ENCODE measurements at places on chromosomes 11 and 22.

- DNase-seq, result no peak
Observed at GRCh38 chr22:29457730-29458129, 19.3 kb downstream of the RFPL1 start.

- DNase-seq, result no peak
Observed at GRCh38 chr11:71076525-71077304, 175.7 kb downstream of the SHANK2 start.

DNA sequence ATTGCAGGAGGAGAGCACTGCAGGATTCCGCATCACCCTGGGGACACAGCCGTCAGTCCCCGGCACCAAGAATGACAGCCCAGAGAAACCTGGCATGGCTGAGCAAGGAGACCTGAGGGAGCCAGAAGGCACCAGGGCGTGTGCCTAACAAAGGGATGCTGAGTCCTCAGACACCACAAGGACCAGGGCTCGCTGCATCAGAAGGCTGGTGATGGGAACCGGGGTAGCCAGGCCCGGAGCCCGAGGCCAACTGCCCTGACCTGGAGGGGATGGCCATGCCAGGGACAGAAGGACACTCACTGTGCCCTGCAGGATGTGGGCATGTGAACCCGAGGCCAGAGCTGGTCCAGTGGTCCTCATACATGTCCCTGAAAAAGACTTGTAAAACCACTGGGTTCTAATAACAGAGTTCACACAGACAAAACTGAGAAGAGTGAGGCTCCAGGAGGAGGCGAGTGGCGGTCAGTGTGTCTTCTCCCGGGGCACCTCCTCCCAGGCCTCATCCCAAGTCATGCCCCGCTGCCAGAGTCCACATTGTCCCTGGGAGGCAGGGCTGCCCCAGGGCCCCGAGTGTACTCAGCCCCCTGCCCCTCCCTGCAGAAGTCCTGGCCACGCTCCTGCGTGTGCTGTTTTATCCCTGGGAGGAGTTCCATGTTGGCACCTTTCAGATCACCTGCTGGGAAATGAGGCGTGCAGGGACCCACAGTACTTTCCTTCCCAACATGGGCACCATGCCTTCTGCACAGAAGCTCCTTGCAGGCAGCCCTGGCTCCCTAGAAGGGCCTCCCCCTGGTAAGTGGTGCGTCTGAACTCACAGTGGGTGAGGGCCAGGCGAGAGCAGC lies 42.5 kb downstream of the TBX1 start:
- DNase-seq, result no peak

GRCh38 chr22:43542681-43543521 lies 131.1 kb downstream of the MPPED1 start:
- no peak for DNase-seq

DNA sequence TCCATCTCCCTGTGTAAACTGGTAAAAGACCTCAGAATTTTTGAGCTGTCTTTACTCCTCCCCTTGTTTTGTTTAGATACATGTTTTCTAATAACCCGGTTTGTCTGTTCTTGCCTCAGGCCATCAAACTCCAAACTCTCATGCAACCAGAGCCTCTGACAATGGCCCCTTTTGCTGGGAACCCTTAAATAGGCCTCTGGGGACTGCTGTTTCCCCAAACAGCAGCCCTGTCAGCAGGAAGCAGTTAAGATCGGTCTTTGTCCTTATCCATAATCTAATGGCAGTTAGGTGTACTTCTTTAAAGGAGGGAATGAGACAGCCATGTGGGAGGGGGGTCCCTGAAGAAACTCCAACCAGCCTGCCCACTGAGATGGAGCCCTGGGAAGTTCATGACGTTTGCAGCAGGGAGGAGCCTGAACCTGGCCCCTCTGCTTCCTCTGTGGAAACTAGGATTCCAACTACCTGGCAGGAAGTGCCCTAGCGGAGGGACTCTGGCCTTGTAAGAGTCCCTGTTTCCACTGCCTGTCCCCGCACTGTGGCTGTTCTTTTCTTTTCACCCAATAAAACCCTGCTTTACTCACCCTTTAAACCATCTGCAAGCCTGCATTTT lies 1354.4 kb downstream of the LRRC4C start:
- DNase-seq, result no peak

- no peak for DNase-seq
Observed at GRCh38 chr22:45064313-45065278, 54.8 kb upstream of the PHF21B start.

- no peak for DNase-seq
Observed at GRCh38 chr11:26976389-26976788, 17.5 kb upstream of the FIBIN start.

DNA sequence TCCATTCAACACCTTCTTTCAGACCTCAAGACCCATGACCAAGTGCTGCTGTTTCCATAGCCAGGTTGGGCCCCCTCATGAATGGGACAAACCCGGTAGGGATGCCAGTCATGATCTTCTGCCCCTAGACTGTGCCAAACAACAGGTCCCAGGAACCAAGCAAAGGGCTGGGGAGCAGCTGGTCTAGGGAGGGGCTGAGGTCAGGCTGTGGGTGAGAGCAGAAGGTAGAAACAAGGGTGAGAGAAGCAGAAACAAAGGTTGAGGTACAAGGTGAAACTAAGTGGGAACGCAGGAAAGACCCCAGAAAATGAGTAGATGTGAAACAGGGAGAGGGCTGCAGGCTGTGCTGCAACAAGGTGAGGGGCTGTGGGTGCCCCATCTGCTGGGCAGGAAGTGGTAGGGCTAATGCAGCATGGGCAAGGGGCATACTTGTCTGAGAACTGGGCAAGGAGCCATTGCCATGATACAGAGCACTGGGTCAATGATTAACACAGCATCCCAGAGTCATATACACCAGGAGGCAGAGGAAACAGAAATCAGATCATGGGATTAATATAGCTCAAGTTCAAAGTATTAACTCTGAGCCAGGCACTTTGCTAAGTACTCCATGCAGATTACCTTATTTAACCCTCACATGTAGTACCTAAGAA lies 45.9 kb downstream of the SLC1A2 start:
- DNase-seq, result no peak

DNA sequence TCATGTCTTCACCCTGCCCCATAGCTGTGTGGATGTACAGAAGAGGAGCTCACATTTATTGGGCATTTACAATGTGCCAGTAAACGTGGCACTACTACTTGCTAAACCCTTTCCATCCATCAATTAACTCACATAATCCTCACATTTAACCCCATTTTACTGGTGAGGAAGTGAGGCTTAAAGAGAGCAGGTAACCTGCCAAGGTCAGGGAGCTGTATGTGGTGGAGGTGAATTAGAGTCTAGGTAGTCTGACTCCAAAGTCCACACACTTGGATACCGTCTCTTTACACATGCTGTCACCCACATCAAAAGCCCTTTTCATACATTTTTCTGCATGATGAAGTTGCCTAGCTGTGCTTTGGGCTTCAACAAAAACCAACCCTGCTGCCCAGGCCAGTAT lies 10.8 kb downstream of the PLEKHA7 start:
- no peak for DNase-seq

DNA sequence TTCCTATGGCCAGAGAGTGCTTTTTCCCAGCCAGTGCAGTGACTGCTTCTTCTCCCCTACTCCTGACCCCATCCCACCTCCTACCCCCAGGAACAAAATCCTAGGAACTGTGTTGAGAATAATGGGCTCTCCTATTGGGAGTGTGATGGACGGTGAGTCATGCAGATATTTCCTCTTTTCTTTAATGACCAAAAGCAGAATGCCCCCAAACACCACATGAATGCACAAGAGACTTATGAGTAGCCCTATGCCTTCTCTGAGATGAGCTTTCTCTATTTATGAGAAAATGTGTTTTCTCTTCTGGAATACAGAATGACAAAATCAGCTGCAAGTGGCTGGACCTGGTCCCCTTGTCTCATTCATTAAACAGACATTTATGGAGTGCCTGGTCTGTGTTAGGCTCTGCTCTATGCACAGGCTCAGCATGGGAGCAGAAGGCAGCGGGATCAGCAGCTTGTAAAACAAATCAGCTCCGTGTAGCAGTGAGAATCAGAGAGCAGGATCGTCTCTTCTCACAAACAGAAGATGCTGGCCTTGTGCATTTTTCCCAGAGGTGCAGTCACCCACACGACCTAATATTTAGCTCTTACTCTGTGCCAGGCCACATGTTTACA lies 47.5 kb upstream of the GALNT18 start:
- no peak for DNase-seq

DNA sequence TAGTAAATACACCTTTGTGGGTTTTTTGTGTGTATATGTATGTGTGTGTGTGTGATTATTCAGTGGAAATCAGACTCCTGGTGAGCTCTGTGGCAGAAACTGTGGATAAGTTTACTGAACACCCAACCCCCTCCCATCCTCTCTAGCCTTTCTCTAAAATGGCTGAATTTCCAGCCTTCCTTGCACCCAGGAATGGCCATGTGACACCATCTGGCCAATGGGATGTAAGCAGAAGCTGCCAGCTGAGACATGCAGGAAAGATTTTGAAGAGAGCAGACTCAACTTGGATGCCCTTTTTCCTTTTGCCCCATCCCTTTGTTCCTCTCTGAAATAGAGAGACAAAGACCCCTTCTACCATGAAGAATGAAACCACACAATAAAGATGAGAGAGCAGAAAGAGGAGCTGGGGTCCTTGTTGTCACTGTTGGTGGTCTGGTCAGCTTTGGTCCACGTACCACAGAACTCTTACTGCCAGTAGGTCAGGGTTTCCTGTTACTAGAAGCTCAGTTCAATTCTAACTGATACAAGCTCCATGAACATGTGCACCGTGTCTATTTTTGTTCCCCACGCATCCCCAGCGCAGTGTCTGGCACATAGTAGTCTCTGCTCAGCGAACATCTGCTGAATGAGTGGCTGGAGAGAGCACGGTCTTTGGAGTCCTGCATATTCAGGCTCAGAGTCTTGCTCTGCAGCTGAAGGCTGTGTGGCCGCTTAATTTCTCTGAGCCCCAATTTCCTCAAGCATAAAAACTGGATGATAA lies 57.5 kb downstream of the SEZ6L start:
- no peak for DNase-seq

DNA sequence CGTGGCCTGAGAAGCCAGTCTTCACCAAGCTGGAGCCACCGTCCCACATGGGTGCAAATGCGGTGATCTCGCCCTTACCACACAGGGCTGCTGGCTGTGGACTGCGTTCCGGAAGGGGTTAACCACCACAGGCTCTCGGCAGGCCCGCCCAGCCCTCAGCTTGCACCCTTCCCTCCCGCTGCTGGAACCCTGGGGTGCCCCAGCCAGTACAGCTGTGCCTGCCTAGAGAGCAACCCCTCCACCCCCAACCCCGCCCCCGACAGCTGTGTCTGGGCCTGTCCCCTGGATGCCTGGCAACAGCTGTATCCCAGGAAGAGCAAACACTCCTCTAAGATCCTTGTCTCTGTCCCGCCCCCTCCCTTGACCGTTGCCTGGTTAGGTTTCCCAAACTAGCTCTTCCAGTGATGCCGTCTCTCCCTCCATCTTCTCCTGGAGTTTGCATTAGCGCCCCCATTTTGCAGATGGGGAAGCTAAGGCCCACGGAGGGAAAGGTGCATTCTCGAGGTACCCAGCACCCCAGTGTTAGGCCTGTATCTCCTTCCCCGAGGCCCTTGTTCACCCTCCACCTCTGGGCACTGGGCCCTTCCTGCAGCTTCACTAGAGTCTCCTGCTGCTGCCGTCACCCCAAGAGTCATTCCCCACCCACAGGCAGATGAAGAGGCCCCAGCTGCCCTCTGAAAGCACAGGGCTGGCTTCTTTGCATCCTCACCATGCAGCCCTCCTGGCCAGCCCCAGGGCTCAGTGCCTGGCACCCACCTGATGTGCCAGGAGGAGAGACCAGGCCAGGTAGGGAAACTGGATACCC lies 12.6 kb upstream of the COX8A start:
- no peak for DNase-seq

GRCh38 chr11:133501643-133502539 lies 30.4 kb downstream of the OPCML start:
- DNase-seq, result no peak

DNA sequence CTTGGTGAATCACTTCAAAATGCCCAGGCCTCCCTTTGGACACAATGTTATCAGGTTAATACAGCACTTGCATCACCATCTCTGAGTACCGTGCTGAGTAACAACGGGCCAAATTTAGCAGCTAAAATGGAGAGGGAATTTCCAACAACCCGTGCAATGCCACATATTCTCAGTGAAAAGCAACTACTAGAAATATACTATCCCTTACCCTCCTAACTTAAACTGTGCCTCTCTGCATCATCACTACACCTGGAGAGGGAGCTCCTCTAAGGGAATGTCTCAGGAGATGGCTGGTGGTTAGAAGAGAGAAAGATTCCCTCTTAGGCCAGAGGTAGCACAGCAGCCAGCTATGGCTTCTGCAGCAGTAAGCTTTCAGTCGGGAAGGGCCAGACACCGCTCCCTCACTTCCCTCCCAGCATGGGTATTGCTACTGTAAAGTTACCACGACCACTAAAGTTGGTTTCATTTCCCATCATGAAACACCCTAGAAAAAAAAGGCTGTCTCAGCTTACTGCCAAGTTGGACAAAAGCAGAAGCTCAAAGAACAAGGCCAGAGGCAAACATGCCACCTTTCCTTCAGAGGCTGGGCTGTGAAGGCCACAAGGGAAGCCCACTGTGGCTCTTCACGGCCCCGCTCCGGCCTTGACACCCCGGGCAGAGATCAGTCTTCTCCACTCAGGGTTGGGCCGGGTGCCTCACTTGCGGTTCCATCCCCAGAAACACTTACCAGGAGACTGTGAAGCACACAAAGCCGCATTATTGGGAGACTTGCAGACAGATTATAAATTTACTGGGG lies 3.9 kb downstream of the MAML2 start:
- DNase-seq, result no peak

- no peak for DNase-seq
Observed at GRCh38 chr11:43585877-43586608, 94.5 kb upstream of the HSD17B12 start.

GRCh38 chr11:79087238-79087960 lies 353.4 kb downstream of the TENM4 start:
- DNase-seq, result no peak

DNA sequence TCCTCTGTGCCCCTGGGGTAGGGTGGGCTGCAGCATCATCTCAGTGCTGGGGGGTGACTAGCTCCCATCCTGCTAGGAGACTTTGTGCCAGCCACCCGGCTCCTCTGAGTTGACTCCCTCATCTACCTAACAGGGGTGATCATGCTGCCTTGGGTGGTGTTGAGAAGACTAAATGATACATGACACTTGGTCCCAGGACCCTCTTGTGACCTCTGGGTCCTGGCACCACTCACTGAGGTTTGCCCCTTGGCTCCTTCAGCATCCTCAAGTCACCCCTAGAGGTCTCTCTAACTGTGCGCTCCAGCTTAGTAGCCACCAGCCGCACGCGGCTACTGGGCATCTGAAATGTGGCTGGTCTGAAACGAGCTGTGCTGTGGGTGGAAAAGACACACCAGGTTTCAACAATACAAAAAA lies 72.1 kb downstream of the LRRC32 start:
- DNase-seq, result no peak

DNA sequence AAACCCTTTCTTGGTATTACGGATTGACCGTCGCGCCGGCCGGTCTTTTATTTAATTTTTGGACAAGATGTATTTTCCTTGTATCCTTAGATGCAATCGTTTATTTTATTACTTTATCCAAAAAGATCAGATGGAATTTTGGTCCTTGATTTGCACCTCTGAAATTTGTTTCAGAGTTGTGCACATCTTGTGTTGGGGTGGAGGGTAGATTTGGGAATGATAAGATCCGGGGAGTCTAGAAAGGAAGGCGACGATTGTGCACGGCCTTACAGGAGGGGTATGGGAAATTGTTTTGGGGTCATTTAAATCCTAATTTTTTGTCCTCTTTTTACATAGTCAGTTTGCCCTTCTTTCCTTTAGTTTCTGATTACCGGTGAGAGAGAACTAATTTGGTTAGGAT lies 1.4 kb downstream of the KDM2A start:
- DNase-seq, result no peak

- no peak for DNase-seq
Observed at GRCh38 chr22:48650323-48651035, 1177.2 kb downstream of the BRD1 start.

All from activated CD8-positive, alpha-beta memory T cell treated with anti-CD3 and anti-CD28 coated beads for 4 hours (primary cell).